ENCODE measurements at places on chromosomes 11 and 22.

GRCh38 chr11:95791709-95792033 is 1.4 kb downstream of the CEP57 start:
- DNase-seq: no peak

- DNase-seq: no peak
These were observed 2.9 kb upstream of the HMBS start for GRCh38 chr11:119081682-119082260.

GRCh38 chr11:89463266-89463780 is 27.9 kb downstream of the NOX4 start:
- DNase-seq: no peak

- peak; percentile 53 for DNase-seq
These were observed 5.5 kb upstream of the NEAT1 start for GRCh38 chr11:65416841-65417701.

DNA sequence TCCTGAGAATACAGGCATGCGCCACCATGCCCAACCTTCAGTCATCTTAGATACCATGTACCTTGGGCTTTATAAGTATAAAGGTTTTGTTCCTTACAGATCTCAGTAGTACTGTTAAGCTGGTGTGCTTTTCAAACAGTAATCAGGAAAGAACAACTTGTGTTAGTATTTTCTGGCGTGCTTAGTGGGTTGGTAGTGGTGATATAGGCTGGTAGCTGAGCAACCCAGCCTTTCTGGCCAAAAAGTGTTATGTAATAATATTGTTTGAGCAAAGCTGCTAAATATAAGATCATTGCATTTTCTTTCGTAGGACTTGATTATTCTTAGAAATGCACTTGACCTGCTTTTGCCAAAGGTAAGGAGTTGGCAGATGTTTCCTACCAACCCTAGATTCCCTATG is 6.5 kb downstream of the ADSL start:
- DNase-seq: no peak
